ENCODE measurements at places on chromosomes 3 and 15. TPM values are rescaled to one million over a fixed set of nuclear protein-coding genes. Genes with fewer than 3 reads are reported as not detected.
A peak's percentile ranks its signal among the peaks of the same experiment; 100 is the strongest.

DNA sequence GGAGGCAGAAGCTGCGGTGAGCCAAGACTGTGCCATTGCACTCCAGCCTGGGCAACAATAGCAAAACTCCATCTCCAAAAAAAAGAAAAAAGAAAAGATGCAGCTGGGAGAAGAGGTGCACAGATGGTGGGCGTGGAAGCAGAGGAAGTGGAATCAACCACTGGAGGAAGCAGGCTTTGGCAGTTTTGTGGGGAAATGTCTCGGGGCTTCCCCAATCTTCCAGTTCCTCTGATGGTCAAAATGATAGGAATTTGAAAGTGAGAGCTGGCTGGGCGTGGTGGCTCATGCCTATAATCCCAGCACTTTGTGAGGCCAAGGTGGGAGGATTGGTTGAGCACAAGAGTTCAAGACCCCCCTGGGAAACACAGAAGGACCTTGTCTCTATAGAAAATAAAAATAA is 48.1 kb upstream of the SMAD3 start:
- DNase-seq = peak; percentile 67

Gene MCF2L2
- total RNA-seq = 0.22 TPM

Gene CCR2
- not detected for total RNA-seq

GRCh38 chr3:164419220-164419619 is 659.1 kb downstream of the SI start:
- no peak for DNase-seq

DNA sequence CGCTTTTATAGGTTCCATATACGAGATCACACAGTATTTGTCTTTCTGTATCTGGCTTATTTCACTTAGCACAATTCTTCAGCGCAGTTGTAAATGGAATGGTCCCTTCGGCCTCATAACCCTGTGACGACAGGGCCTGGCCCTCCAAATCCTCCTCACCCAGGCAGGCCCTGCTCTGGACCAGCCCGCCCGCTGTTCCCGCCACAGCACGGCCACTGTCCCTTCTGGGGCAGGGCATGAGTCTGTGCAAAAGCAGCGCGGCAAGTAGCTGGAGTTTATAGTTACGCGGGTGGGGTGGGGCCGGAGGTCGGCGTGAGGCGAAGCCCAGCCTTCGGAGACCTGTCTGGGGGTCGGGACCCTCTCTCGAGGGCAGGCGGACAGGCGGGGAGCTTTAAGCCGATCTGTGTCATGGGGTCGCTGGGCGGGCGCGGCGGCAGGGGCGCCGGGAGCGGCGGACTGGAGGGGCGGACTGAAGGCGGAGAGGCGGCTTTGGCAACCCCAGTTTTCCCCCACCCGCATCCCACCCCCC is 543 bp downstream of the ARPIN start:
- DNase-seq = peak; percentile 38

- no peak for DNase-seq
These were observed 653 bp upstream of the MFSD1 start for GRCh38 chr3:158801201-158801600.
